KBM-7 (cell line): ENCODE measurements at places on chromosomes 5 and 9.

DNA sequence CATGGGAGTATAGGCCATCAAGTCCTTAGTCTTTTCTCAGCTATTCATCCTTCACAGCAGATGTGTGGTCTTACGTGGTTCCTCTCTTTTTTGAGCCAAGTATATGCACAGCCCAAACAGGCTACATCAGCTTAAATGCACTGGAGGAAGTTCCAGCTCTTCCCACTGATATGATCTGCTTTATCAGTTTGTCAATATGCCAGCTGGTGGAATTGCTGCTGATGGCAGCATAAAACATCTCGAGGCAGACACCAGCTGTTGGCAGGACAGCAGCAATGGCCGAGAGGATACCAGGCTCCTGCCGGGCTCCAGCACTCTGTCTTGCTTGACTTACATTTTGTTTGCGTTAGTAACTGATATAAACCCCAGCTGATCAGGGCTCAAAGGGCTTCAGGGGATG is 143.4 kb downstream of the TENT4A start:
- no peak for DNase-seq

- DNase-seq: no peak
These were observed 17.7 kb downstream of the ZDHHC11B start for GRCh38 chr5:766666-767431.

GRCh38 chr5:90632791-90633190 is 74.2 kb downstream of the ADGRV1 start:
- no peak for DNase-seq

GRCh38 chr9:4514252-4515128 is 24.2 kb downstream of the SLC1A1 start:
- DNase-seq: no peak

DNA sequence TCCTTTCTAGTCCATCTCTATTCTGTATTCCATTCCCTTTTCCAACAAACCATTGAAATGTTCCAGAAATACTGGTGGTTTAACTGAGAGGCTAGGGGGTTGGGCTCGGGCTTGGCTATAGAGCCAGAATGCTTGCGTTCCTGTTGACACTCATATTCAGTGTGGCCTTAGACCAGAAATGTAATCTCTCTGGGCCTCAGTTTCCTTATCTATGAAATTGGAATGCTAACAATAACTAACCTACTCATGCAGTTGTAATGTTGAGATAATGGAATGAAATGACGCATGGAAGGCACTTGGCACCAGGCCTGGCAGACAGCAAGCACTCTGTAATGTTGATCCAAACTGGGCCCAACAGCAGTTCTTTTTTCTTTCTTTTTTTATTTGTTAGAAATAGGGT is 26.8 kb downstream of the JADE2 start:
- no peak for DNase-seq

DNA sequence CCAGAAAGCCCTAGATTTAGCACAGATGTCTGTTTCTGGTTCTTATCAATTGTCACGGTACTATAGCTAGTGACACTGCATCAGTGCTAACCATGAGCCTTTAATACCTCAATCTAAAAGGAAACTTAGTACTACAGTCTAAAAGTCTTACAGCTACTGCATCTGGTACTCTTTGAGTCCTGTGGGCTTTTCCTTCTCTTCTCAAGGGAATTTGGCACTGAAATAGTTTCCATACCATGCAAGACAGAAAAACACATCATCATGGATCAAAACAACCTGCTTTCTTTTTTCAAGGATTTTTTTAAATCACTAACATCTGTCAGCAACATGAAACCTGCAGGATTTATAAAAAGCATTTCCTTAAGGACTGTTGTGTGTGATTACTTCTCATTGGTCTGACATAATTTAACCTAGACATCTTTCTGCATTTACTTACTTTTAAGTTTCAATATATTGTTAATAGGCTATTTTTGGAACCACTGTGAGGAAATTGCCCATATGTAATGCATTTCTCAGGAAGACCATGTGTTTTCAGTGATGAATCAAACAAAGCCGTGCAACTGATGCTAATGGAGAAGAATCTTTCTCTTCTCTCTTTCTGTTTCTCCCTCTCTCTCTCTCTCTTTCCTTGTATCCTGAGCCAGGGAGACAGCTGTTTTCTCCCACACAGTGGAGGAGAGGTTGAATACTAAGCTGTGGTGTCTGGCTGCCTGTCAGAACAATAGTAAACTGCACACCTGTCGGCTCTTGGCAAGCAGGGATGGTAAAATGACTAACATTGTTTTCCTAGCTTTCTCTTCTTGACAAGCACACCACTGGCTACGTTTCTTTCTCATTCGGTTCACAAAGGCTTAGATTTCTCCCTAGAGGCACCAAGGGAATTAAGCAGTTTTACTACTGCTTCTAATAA is 273.4 kb downstream of the CSNK1G3 start:
- DNase-seq: no peak

GRCh38 chr9:31715250-31715649 is 669.2 kb upstream of the ACO1 start:
- no peak for DNase-seq

- DNase-seq: no peak
These were observed 7.3 kb upstream of the RASEF start for GRCh38 chr9:83070261-83070660.

DNA sequence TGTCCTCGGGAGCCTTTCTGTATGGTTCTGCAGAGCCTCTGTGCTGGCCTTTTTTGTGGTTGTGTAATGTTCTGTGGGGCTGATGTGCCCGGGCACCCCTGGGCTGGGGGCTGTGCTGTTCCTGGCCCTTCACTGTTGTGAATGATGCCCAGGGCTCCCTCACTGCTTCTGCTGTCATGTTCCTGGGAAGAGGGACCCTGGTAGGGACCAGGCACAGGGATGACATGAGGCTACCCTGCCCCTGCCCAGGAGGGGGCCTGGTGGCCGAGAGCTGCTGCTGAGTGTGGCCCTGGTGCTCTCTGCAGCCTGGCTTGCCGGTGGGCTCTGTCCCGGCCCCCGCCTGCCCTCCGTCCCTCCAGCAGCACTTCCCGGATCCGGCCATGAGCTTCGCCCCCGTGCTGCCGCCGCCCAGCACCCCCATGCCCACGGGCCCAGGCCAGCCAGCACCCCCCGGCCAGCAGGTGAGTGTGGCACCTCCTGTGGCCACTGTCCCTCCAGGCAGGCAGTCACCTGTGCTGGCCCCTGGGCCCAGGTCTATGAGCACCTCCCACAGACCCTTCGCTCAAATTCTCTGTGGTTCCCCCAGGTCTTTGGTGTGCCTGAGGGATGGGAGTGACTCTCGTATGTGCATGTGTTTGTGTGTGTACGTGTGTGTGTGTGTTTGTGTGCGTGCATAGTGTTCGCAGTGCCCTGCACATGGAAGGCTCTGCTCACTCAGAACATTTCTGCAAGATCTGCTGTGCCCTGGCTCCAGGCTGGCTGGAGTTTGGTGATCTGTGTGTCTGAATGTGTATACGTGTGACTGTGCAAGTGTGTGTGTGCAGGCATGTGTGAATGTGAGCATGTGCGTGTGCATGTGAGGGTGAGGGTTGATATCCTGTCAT is 72.3 kb downstream of the WNK2 start:
- no peak for DNase-seq

DNA sequence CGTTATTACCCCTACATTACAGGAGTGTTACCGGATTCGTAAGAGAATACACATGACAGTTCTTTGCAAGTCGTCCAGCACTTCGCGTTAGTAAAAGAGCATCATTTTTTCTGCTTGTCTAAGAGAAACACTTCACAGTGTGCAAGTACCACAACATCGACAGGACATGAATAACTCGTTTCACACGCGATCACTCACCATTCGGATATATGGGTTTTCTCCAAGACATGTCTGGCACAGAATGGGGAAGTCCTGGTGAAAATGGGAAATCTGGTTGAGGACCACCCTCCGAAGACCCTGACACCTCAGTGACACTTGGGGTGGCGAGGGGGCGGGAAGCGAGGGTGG is 642 bp downstream of the RBM22 start:
- DNase-seq: no peak

- peak; percentile 61 for DNase-seq
These were observed 22.3 kb upstream of the HMCN2 start for GRCh38 chr9:130243015-130243881.

DNA sequence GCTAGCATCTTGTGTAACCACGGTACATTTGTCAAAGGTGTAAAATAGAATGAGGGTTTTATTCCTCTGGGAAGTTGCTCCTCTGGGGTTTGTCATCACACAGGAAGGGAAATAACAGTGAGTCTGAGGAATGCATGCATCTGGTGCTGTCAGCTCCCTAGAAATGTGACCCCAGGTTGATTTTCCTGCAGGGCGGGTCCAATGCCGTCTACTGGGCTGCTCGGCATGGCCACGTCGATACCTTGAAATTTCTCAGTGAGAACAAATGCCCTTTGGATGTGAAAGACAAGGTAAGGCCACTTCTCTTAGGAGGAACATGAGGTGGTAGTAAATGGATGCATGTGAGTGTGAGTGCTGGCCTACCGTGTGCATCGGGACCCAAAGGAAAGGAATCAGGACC is 78.8 kb upstream of the CTSL start:
- no peak for DNase-seq

DNA sequence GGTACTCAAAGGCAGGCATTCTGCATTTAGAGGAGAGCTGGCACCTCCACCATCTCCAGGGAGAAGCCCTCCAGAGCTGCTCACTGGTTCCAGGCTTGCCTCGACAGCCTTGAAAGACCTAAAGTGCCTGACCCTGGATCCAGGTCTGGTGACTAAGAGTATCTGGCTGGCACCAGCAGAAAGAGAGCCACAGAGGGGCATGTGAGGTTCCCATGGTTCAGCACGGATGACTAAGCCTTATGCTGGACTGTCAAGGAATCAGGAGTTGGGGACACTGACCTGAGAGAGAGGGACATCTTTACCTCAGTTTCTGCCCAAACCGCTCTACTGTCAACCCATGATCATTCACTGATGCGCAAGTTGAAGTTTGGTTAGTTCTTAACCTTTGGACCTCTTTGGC is 3.0 kb downstream of the ACTL7A start:
- DNase-seq: no peak

GRCh38 chr5:33690374-33691135 is 201.2 kb downstream of the ADAMTS12 start:
- no peak for DNase-seq

DNA sequence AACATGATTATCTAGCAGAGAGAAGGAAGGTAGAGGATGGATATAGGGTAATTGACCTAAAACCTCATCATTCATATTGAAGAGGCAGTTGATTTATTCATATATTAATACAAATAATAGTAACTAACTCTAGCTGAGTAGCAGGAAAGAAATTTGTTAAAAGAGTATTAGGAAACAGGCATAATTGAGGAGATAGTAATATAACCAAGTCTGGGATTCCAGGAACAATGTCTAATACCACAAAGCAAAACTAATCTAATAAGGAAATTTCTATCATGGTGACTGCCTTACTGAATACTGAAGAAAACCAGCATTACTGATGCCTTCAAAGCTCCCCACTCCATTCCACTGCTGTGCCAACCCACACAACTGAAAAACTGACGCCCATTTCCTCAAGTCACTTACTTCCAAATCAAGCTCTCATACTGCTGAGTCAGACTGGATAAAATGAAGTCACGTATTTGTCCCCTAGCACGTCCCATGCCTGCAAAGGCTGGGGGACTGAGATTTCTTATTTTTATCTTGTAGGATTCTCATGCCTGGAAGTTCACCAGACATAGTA is 153.9 kb downstream of the SMC2 start:
- no peak for DNase-seq
